Fibroblast of the aortic adventitia (primary cell): ENCODE measurements at places on chromosomes 5 and 9.
A peak's percentile ranks its signal among the peaks of the same experiment; 100 is the strongest.

GRCh38 chr5:126640866-126641265, 40.1 kb downstream of the PHAX start:
- no peak for DNase-seq

- DNase-seq, result no peak
Measured at GRCh38 chr5:101212942-101213514, 309.9 kb upstream of the ST8SIA4 start.

DNA sequence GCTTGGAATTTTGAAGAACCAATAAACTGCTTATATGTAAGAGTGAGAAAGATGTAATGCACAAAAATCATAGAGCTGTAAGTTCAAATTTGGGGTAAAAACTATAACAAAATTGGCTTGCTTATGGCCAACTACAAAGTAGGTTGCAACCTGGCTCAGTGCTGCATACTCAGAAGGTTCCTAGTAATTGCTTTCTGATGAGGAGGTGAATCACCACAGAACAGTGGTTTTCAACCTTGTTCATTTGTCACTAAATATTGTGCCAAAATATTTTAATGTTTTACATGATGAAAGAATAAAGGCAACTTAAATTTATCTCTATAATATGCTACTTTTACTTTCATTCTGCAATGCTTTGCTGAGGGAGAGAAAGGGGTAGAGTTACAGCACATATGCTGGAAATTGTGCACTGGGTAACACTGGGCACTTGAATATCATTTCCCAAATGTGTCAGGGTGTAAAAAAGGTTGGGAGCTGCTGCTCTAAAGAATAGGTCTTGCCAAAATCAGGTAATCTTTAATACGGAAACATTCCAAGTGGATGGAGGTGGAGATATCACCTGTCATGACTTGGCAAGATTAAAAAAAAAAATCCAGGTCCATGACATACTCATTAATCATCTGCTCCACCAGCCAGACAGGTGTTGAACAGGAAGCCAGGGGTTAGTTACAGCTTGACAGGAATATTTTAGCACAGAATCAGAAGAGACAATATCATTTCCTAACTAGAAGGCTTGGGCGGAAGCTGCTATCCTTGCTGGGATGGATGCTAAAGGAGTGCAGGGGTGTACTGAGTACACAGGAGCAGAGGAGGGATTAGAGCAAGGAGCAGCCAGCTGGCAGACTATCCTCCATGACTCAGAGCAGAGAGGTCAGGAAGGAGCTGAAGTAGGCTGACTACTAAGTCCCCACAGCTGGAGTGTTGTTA, 34.6 kb upstream of the CCL21 start:
- DNase-seq, result peak; percentile 85

GRCh38 chr9:126205265-126205664, 121.4 kb upstream of the MVB12B start:
- no peak for DNase-seq

- DNase-seq, result no peak
Measured at GRCh38 chr5:58776559-58776958, 193.7 kb downstream of the RAB3C start.

- no peak for DNase-seq
Measured at GRCh38 chr5:169089343-169089742, 211.6 kb downstream of the SLIT3 start.

GRCh38 chr5:170154744-170155143, 49.0 kb downstream of the FOXI1 start:
- no peak for DNase-seq

DNA sequence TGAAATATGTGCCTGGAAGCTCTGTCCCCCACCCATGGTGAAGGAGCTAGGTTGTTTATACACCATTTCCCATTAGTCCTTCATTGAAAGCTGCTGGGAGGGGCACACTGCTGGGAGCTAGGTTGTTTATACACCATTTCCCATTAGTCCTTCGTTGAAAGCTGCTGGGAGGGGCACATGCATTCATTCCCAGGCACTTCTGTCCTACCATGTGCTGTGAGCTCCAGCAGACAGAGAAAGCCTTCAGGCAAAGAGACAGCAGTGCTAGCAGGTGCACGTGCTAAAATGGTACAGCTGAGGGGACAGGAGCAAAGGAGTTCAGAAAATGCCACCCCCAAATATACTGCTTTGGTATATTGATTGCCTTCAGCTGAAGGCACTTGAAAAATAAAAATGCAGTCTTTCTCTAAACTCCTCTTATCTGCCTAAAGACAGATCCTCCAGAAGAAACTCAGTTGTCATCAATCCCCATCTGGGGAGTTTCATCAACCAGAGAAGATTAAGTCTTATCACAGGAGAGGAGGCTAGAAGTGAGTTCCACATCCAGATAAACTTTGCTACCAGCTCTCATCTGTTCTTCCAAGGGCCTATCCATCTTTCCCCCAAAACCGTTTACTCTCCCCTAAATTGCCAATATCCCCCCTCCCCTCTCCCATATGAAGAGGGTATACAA, 27.7 kb upstream of the DAPK1 start:
- DNase-seq, result no peak

DNA sequence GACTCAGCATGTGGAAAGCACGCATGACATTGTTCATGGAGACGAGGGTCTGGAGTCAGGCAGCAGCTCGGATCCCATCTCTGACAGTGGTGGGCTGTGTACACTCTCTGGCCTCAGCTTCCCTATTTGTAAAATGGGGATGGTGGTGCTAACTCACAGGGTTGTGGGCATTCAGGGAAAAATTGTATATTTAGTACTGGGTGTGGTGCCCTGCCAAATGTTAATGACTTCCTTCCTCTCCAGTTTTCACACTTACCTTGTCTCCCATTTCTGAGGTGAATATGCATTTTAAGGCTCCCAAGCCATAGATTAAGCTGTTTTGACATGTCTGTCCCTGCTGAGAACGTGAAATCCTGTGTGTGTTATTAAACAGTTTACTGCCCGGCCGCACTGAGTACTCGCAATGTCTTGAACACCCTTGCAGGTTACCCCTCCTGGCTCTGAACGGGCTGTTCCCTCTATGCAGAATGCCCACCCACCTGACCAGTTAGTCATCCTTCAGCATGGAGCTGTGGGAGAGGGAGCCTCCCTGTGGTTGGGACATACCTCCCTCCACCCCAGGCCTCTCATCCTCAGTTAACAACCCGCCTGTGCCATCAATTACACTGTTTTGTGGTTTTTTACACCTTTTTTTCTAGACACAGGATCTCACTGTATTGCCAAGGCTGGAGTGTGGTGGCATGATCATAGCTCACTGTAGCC, 25.8 kb downstream of the TJP2 start:
- peak; percentile 42 for DNase-seq

- no peak for DNase-seq
Measured at GRCh38 chr9:91800473-91801030, 149.5 kb downstream of the ROR2 start.

- DNase-seq, result peak; percentile 79
Measured at GRCh38 chr9:26326563-26326962, 566.0 kb downstream of the CAAP1 start.

- no peak for DNase-seq
Measured at GRCh38 chr5:176447591-176447977, 601 bp upstream of the FAF2 start.

GRCh38 chr9:79630521-79631403, 59.0 kb downstream of the TLE4 start:
- no peak for DNase-seq
